ENCODE measurements at places on chromosomes 2 and 18.

- DNase-seq = no peak
Measured at GRCh38 chr18:67845035-67845434, 328.5 kb upstream of the DSEL start.

- DNase-seq = no peak
Measured at GRCh38 chr18:7601936-7602335, 34.8 kb downstream of the PTPRM start.

GRCh38 chr2:241943209-241943850, 73.8 kb downstream of the RTP5 start:
- no peak for DNase-seq

- DNase-seq = peak; percentile 60
Measured at GRCh38 chr2:27118525-27119329, at the start of gene CGREF1. CGREF1 (minus strand) TSS chr2:27119128; CDS start chr2:27104366, 14,762 bp downstream.

DNA sequence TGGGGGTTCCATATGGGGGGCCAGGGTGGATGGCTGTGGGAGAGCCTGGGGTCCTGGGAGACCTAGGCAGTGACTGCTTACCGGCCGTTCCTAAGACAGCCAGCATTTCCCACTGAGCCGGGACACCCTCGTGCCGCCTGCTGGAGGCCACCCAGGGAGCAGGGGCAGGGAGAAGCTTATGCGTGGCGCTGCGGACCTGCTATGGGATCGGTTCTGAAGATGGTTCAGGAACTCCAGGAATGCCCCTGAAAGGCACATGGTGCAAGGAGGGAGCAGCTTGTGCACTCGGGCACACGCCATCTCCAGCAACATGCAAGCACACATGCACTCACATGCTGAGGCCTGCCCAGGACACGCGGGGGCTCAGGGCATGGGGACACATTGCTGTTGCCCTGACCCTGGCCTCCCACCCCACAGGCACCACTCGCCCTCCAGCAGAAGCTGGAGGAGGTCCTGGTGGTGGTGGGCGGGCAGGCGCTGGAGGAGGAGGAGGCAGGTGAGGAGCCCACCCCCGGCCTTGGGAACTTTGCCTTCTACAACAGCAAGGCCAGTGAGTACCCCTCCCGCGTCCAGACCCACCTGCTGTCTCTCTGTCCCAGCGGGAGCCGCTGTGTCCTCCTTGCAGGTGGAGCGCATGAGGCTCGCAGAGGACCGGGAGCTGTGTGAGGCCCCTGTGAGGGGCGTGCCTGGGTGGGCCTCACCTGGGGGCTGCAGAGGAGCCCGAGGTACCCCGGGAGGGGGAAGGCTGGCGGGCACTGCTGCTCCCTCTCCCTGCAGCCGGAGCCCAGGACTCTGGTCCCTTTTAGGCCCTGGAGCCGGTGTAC, 4.1 kb downstream of the KLHL30 start:
- no peak for DNase-seq

GRCh38 chr18:78154853-78155252, 824.8 kb upstream of the SALL3 start:
- DNase-seq = no peak

- DNase-seq = no peak
Measured at GRCh38 chr2:108936076-108936864, 52.8 kb downstream of the EDAR start.

GRCh38 chr2:73104933-73105332, 7.8 kb downstream of the RAB11FIP5 start:
- DNase-seq = no peak

- peak; percentile 19 for DNase-seq
Measured at GRCh38 chr18:5196253-5197031, 615 bp downstream of the AKAIN1 start.

DNA sequence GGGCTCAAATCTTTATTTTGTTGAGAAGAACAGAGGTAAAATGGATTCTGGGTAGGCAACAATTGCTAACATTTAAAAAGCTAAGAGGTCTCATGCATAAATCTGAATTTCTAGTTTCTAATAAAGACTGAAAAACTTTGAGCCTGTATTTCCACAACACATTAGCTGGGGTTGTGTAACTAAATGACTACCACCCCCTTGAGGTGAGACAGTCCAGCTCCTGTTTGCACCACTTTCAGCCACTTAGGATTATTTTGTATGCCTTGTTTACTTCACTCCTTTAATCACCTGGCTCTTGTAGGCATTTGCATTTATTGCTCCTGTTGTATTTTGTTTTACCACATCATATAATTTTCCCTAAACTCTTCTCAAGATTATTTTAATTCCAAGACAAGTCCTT, 376.6 kb downstream of the PTH2R start:
- no peak for DNase-seq

GRCh38 chr18:63788447-63789096, 13.4 kb downstream of the SERPINB7 start:
- DNase-seq = no peak

GRCh38 chr18:34207344-34207851, 17.3 kb downstream of the NOL4 start:
- no peak for DNase-seq

DNA sequence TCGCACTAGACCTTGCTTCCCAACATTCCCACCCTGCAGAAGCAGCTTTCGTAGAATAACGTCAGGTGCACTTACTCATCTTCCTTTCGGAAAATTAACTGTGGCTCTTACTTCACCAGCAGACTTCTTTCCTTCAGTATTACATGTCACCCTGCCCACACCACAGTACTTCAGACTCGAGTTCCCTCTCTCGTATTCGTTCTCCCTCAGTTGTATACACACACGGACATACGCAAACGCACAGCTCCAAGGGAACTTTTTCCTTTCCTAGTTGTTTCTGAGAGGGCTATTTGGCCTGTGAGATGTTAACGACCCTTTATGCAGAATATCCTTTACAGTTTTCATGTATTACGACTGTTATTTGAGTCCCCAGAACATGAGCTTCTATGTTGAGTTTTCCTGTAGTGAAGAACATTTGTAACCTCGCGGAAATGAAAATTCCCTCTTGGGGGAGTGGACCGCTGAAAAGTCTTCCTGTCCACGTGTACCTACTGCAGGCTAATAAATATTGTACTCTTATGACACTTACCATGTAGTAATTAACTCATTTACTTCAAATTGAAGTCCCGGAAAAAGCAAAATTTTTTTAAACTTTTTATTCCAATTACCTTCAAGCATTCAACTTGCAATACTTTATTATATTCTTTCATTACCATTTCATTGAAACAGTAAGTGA, 908 bp downstream of the ERLEC1 start:
- DNase-seq = peak; percentile 32

DNA sequence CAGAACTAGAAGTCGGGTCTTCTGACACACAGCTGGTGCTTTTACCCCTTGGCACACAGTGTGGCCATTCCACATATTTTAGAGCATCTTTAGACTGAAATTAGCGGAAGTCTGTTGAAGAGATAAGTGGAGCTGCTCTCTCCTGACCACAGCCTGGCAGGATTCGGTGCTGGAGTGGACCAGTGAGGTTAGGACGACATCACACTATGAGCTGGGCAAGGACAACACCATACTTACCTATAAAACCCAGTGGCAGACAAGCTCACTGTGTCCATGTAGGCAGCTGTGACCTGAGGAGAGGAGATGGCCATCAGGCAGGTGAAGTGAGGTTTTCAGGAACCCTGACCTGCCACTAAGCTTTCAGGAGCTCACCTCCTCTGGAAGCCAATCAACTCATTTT, 70.1 kb downstream of the XDH start:
- no peak for DNase-seq

DNA sequence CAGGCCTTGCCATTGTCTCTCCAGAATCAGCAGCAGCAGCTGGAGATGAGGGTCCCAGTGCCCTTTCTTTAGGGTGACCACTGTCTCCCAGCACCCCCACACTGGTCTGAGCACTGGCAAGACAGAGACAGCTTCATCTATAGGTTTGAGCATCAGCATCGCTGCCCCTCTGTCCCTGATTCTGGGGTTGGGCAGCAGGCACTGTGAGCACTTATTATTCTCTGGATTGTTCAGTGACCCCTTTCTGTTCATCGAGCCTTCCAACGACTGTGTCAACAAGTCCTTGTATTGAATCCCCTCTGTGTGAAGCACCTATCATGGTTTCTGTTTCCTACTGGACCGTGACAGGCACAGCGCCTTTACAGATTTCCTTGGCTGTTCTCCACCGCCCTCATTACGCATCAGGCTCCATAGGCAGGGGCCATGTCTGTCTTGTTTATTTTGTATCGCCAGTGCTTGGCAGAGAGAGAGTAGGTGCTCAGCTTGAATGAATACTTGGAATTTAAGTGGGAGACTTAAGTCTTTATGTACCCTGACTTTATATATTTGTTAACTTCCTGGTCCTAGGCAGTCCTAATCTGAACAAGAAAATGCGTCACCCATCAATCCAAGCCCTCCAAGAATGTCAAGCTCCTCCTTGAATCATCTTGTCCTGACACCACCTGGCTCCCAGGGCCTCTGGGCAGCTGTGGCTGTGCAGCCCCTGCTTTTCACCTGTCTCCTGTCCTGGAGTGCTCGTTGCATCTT, 11.4 kb downstream of the MALL start:
- DNase-seq = no peak

DNA sequence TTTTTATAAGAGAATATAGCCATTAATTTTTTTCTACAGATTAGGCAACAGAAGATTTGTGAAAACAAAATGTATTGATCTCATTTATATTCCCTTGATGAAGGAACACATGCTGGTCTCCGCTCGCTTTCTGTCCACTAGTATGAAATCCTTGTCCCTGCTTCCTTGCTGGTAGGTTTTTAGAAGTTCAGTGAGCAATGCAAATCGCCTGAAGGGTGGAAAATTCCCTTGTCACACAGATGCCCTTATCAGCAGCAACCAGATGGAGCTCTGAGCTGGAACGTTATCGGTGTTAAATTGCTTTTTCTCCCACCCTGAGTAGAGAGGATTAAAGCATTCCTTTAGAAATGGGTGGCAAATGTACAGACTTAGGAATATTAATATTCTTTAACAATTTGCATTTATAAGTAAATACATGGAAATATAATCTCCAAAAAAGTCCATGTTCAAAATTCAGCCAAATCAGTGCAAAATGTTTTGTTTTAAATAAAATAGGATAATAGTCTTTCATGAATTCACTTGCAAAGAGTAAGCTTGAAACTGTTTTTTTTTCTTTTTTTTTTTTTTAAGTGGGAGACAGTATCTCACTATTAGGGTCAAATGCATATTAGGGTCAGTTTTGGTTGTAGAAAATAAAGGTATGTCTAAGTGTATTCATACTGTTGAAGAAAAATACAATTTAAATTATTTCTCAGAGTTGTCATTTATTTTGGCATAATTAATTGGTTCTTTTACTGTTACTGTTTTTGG, 164.0 kb upstream of the MYO3B start:
- no peak for DNase-seq

- no peak for DNase-seq
Measured at GRCh38 chr2:27792759-27793158, 21.2 kb downstream of the MRPL33 start.

- DNase-seq = no peak
Measured at GRCh38 chr18:61727241-61728193, 165.3 kb downstream of the RNF152 start.

DNA sequence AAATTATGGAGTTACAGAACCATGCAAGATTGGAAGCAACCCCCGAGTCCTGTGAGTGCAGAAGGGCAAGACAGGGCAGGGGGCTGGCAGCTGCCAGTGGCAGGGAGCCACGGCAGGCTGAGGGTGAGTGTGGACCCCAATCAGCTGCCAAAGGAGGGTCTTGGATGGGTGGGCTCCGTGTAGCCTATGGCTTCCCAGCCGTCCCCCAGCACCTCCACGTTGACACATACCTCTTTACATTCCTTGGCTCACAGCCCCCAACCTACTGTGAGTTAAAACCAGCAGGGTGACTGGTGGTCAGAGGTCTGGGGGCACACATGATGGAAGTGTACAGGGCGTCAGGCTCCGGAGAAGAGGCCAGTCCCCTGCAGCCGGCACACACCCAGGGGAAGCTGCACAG, 60.9 kb upstream of the SALL3 start:
- DNase-seq = no peak

DNA sequence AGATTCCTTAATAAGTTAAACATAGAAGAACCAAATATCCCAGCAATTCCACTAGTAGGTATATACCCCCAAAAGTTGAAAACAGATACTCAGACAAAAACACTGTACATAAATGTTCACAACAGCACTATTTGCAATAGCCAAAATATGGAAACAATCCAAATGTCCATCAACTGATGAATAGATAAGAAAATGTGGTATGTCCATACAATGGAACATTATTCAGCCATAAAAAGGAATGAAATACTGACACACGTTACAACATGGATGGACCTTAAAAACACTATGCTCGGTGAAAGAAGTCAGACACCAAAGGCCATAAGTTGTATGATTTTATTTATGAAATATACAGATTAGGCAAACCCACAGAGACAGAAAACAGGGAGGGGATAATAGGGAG, 12.5 kb downstream of the TMEM178A start:
- DNase-seq = no peak

DNA sequence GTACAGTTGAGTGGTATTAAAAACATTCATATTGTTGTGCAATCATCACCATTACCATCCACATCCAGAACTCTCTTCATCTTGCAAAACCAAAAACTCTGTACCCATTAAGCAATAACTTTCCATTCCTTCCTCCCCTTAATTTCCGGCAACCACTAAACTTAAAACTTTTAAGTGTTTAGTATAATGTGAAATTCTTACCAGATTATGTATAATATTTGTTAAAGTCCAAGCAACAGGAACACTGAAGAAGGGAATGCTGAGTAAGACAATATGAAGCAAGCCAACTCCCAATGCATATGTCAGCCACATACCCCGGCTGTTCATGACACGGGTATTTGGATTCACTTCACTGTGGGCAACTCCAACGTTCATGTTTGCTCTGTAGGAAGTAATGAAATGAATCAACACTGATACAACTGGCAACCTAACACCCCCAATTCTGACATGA, 1.9 kb downstream of the ORMDL1 start:
- DNase-seq = no peak

DNA sequence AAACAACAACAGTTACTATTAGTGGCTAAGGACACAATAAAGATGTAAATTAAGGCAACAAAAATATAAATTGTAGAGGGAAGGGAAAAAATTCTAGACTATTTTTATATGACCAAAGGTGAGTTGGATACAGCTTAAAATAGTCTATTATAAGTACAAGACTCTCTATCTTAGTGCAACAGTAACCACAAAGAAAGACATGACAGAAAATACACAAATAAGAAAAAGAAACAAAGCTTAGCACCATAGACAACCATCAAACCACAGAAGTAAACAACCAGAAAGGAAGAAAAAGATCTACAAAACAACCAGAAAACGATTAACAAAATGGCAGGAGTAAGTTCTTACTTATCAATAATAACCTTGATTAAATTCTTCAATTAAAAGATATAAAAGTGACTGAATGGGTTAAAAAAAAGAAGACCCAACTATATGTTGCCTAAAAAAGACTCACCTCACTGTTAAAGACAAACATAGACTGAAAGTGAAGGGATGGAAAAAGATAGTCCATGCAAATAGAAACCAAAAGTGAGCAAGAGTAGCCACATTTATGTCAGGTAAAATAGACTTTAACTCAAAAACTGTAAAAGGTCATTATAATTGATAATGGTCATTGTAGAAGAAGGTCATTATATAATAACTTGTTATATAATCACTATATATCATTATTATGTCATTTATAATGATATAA, 62.5 kb downstream of the USP40 start:
- no peak for DNase-seq
